ENCODE measurements at places on chromosomes 7 and 10.

DNA sequence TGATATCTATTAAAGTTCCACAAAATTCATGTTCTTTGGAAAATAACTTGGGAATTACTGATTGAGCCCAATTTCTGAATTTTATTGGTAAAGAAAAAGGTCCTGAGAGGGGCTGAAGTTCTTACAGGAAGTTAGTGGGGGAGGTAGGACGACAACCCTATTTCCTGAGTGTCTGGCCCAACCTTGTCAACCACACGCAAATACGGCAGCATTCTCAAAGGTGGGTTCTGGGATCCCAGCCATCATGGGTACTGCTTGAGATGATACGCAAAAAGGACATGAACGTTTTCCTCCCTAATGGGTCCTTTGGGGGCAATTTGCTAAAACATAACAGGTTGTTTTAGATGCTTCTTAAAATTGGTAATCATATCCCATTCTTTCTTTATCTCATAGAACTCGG, 2.7 kb upstream of the PDCD4 start:
- DNase-seq = no peak

- DNase-seq = no peak
These were observed 96.0 kb downstream of the GATA3 start for GRCh38 chr10:8150401-8150905.

DNA sequence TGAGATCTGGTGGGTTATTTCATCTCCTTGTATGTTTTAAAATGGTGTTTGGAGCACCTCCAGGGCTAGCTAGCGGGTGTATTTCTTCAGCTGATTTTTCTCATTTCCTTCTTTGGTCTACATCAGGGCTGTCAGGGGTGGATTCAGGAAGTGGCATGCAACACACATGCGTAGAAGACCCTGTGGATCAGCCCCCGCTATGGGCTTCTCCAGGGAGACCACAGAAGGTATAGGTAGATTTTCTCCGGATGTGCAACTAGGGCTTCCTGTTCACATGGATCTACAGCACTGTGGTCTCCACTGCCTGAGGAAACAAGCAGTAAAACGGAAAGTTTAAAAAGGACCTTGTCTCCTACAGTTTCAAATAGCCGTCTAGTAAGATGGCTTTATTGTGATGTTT, 10.4 kb downstream of the NUB1 start:
- no peak for DNase-seq

GRCh38 chr7:134891696-134892678, 94.3 kb upstream of the AGBL3 start:
- no peak for DNase-seq

- no peak for DNase-seq
These were observed 68.4 kb upstream of the SRRM3 start for GRCh38 chr7:76133164-76133775.

DNA sequence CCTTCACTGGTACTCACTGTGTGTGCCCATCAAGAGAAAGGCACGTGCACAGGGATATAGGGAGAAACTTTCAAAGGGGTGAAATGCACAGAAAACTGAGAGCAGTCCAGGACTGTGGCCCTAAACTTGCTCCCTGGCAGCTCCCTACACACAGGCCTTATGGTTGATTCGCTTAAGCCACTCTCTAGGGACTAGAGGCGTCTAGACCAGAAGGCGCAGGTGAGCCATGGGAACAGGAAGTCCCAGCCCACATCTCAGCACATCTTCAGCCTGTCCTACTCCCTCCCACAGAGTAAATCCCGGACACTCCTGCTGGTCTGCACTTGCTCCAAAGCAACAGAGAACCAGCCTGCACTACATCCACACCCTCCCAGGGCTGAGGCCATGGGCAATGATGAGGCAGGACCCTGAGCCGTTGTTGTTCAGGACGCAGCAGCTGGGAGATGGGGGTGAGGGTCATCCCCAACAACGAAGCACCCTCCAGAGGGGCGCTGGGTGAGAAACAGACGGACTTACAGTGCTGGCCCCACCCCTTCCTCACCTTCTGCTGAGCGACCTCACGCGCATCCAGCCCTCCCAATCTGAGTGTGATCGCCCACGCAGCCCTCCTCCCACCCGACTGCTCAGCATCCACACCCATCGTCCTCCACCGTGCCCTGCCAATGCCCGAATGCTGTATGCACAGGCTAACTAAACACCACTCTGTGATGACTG, 109.3 kb downstream of the TNS3 start:
- no peak for DNase-seq

DNA sequence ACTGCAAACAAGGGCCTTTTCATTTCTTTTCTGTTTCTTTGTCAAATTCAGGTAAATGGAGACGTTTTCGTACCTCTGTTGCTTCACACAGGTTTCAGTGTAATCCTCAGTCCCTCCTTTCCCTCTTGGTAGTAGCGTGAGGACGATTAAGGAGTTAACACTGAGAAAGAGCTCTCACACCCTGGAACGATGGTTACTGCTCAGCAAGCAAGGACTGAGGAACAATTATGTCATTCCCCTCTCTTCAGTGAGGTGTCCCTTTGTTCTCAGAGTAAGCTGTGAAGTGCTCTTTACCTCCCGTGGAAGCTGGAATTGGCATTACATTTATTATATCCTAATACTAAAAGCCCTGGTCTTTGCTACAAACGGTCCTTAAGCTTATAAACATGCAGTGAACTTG, 95.9 kb downstream of the FANK1 start:
- no peak for DNase-seq

- no peak for DNase-seq
These were observed 72.7 kb downstream of the GPR85 start for GRCh38 chr7:113013761-113014449.

DNA sequence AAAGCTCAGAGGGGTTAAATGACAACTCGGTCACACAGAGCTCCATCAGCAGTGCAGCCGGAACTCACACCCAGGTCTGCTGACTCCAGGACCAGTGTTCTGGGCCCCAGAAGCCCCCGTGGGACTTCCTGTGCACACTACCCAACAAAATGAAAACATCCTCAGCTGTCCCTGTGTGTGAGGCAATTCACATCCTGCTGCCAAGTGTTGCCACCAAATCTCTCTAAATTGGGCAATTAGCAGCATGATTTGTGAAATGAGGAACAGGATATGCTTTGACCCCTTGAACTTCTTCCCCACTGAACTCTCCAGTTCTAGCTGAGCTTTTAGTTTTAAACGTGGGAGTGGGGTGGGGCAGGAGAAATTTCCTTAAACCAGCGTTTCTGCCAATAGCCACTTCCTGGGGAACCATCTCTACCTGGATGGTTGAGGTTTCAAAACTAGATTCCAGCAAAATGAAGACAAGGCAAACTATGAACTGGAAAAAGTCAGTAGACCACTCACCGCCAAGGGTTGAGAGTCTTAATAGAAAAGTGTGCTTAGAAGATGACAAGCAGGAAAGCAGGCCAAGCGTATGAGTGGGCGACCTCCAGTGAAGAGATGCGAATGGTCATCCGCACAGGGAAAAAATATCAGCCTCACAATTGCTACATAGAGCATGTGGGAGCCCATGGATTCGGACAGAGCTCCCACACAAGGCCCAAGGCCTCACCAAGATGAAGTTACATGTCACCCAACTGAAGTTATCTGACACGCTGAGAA, 51.9 kb upstream of the CHST15 start:
- no peak for DNase-seq

DNA sequence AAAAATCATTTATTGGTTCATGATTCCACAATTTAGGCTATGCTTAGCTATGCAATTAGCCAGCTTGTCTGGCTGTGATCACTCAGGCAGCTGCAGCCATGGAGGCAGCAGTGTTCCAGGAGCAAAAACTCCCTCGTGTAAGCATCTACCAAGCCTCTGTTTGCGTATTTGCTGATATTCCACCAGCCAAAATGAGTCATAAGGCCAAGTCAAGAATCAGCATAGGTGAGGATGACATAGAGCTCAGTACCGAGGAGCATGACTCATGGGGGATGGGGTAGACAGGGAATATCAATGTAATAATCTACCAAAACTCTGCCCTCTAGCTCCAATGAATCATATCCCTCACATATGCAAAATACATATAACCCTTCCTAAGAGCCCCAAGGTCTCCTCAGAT, 63.3 kb downstream of the IMMP2L start:
- no peak for DNase-seq

GRCh38 chr10:131693766-131694165, 207.0 kb upstream of the PPP2R2D start:
- no peak for DNase-seq

- no peak for DNase-seq
These were observed 271.6 kb upstream of the SLC26A5 start for GRCh38 chr7:103717574-103717973.

GRCh38 chr10:24132741-24133140, 76.2 kb upstream of the KIAA1217 start:
- DNase-seq = no peak

- DNase-seq = no peak
These were observed 22.8 kb upstream of the DLX6 start for GRCh38 chr7:96982586-96982985.

DNA sequence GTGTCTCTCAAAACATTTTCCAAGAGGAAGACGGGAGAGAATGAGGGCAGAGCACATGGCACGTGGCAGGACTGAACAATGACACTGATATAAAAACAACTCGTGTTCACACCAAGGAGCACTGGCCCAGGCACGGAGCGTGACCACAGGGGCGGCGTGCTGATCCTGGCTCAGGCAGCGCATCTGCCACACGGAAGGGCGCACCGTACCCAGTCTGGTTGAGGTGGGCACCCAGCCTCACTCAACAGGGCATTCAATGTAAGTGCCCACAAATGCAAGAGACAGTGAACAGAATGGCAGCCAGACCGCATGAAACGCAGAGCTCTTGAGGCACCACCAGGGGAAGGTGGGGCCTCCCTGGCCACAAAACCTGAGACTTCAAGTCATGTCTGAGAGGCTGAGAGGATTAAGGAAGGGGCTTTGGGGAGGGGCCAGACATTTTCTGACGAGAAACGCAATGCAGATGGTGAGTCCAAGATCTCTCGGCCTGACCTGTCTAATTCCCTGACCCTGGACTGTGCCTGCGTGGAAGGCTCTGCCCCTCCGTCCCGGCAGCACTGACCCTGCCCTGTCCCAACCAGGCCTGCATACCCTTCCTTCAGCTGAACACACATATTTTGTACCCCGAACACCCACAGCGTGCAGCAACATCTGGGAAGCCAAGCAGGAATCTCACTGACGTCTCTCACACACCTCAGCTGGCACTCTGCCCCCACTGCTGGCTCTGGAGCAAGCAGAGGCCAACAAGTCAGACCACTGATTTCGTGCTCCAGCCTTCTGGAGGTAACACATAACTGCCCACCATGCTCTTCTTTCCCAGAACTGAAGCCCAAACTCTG, 35.5 kb downstream of the VOPP1 start:
- no peak for DNase-seq

DNA sequence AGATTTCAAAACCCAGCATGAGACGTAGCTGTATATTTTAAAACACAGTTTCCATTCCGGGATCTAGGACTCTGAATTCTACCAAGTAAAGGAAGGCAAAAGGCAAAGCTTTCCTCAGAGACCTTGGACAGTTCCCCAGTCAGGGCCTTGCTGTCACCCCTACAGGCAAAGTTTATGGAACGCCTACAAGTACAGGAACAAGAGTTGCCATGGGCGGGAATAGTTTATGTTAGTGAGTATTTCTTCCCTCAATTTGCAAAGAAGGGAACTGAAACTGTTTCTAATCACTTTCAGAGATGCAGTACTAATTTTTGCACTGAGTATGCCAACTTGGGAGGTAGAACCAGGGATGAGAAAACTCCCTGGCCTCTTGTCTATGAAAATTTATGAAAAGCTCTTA, 68.2 kb upstream of the LRGUK start:
- DNase-seq = no peak

GRCh38 chr7:90209776-90210175, 1.8 kb upstream of the STEAP2 start:
- no peak for DNase-seq

DNA sequence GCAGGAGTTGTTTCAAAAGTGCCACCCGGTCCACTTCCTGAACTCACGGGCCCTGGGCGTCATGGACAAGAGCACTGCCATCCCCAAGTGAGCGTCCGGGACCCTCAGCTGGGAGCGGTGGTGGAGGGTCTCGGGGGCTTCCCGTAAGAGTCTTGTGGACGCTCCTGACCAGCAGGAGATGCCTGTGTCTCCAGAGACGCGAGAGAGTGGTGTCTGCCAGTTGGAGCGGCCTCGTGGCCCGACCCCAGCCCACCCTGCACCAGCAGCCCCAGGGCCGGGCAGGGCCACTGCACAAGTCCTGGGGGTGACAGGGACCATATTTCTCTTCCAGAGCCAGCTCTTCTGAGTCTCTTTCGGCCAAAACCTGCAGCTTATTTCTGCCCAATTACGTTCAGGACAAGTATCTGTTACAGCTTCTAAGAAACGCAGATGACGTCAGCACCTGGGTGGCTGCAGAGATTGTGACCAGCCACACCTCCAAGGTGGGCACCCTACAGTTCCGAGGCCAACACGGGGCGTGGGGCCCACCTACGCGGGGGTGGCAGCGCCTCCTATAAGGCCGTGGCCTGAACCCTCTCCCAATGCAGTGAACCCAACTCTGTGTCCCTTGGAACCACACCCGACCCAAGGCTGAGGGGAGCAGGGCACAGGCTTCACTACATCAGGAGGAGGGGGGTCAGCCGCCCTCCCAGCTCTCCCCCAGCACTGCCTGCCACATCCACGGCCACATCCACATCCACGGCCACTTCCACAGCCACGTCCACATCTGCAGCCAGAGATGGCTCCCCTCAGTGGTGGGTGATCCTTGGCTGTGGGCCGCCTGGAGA, 16.2 kb upstream of the UTF1 start:
- DNase-seq = no peak

DNA sequence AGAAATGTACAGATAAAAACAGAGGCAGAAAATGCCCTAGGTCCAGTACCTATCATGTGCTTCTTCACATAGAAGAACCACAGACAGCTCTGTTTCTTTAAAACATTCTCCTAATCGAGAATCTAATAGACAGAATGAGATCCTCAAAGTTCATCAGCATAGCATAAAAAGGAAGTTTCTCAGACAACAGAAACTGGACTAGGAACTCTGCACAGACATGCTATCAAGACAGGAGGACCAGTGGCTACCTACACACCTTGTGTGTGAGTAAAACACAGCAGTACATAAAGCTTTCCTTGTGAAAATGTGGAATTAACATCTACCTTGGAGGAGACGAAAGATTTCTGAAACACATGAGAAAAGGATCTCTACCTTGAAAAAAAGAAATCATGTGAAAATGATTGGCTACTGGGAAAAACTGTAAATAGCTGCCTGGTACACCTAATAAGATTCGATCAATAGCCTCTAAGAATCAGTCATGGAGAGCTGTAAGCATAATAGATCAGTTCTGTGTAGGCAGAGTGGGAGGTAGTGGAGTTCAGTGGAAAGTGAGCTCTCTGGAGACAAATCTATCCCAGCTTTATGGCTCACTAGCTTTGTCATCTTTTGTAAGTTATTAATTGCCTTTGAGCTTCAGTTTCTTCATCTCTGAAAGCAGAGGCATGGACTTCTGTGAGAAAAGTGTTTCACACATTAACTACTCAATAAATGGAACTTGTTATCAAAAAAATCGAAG, 26.7 kb downstream of the ELAPOR2 start:
- DNase-seq = no peak
